EH (cell line): ENCODE measurements at places on chromosomes 16 and 17.

- DNase-seq: no peak
Measured at GRCh38 chr17:73069164-73069770, 23.2 kb downstream of the SLC39A11 start.

DNA sequence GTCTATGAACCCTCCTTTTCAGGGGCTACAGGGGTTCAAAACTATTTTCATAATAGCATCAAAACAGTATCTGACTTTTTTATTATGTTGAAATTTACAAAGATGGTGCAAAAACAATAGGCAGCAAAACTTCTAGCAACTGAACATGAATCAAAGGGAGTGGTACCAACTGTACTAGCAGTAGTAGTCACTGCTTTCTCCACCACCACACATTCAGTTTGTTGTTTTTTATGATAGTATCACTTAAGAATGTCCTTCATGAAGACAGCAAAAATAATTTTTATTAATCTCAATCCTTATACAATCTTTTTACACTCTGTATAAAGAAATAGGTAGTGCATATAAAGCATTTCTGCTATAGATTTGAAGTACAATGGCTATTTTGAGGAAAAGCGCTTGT is 47.6 kb downstream of the MED13 start:
- DNase-seq: peak; percentile 56

GRCh38 chr17:78882540-78883088 is 20.4 kb downstream of the CEP295NL start:
- no peak for DNase-seq

- peak; percentile 94 for DNase-seq
Measured at GRCh38 chr17:50686494-50687199, 21.1 kb downstream of the ANKRD40 start.

- peak; percentile 52 for DNase-seq
Measured at GRCh38 chr17:4249452-4250029, 14.2 kb downstream of the ANKFY1 start.

- peak; percentile 61 for DNase-seq
Measured at GRCh38 chr16:11783319-11784037, 13.6 kb downstream of the ZC3H7A start.

DNA sequence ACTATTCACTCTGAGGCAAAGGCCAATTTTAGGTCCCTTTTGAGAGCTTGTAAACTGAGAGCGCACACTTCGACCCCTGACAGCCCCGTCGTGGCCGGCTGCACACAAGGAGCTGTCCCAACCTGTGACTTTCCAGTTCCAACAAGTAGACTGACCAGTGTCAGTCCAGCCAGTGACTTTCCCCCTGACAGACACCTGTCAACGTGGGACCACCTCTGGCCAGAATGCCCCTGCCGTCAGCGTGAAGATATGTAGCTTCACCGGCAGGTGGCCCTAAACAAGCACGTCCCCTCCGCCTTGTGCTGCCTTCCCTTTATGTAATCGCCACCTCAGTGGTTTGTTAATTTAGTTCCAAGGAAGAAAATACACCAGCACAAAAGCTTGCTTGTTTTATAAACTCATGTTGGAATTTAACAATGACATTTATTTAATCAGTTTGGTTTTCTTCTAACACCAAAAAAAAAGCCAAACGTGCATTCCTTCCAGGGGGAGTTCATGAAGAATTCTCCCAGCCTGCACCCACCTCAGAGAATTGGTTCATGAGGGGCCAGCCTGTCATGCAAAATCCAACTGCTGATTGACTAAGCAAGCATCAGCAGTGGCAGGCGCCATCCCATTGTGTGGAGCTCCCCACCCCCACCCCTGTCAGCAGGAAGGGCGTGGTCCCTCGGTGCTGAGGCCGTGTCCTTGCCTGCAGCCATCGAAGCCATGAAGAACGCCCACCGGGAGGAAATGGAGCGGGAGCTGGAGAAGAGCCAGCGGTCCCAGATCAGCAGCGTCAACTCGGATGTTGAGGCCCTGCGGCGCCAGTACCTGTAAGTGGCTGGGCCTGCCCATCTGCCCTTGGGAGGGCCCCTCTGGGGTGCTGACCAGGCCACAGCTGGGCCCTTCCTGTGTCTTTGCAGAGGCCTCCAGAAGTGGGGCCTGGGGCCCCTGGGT is 33.9 kb downstream of the PLD6 start:
- DNase-seq: no peak

DNA sequence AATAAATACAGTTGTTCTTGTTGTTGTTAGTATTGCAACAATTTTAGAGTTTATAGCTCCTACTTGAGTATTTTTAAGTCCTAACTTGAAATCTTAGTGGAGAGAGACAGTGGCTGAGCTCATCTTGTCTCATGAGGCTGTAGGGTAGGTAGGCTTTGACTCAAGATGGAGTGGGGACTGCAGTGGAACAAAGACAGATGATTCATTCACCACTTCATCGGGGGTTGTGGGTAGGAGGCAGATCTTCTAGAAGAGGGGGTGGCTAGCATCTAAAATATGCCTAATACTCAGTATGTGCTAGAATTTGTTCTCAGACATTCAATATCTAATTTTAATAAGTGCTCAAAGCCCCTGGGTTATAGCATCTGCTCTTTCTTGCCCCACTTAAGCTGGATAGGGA is 13.1 kb upstream of the MMD start:
- DNase-seq: no peak

GRCh38 chr16:23124315-23124714 is 24.9 kb downstream of the USP31 start:
- DNase-seq: peak; percentile 73

DNA sequence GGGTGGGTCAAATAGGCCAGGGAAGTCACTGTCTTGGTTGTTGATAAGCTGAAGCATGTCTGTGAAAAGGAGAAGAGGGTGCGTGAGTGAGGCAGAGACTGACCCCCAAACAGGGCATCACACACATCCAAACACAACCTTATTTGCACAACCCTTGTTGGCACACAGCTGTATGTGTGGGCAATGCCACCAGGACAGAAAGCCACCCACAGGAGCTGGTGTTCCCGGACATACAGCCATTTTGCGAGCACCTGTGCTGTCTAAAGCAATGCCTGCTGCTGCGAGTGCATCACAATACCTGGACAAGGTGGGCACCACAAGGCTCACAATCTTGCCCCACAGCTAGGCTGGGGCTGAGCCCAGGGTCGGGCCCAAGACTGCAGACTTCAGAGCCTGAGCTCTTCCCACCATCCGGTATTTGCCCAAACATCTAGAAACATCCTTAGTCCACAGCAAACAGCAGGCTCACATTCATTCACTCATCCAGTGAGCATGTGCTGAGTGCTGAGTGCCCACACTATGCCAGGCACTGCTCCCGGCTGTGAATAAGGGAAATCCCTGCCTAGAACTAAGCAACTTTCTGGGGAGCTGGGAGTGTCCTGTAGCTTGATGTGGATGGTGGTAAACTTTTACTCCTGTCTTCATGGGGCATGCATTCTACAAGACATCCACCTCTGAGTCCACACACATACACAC is 16.2 kb downstream of the SREBF1 start:
- no peak for DNase-seq

DNA sequence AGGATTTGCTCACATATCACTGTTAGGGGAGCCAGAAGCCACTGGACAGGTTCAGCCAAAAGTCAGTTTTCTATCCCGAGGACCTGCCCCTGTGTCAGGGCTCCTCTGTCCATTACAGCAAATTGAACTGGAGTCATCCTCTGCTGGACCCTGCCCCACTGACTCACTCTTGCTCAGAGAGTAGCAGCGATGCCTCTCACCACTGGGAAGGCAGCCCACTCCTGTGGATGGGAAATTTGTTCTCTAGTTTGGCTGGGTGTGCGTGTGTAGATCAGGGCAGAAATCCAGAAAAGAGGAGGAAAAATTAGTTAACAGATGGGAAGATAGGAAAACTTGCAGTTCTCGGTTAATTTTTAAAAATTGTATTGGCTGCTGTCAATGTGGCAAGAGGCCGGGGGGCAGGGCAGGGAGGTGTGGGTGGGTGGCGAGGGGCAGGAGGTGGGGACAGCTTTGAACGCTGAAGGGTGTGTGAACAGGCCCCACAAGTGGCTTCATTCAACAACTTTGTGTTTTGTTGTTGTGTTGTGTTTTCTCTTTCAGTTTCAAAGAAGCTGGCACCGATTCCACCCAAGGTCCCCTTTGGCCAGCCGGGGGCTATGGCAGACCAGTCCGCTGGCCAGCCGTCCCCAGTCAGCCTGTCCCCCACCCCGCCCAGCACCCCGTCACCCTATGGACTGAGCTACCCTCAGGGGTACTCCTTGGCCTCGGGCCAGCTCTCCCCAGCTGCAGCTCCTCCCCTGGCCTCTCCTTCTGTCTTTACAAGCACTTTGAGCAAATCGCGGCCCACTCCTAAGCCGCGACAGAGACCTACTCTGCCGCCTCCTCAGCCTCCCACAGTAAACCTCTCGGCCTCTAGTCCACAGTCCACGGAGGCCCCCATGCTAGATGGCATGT is 33.6 kb downstream of the ELAC2 start:
- peak; percentile 68 for DNase-seq

DNA sequence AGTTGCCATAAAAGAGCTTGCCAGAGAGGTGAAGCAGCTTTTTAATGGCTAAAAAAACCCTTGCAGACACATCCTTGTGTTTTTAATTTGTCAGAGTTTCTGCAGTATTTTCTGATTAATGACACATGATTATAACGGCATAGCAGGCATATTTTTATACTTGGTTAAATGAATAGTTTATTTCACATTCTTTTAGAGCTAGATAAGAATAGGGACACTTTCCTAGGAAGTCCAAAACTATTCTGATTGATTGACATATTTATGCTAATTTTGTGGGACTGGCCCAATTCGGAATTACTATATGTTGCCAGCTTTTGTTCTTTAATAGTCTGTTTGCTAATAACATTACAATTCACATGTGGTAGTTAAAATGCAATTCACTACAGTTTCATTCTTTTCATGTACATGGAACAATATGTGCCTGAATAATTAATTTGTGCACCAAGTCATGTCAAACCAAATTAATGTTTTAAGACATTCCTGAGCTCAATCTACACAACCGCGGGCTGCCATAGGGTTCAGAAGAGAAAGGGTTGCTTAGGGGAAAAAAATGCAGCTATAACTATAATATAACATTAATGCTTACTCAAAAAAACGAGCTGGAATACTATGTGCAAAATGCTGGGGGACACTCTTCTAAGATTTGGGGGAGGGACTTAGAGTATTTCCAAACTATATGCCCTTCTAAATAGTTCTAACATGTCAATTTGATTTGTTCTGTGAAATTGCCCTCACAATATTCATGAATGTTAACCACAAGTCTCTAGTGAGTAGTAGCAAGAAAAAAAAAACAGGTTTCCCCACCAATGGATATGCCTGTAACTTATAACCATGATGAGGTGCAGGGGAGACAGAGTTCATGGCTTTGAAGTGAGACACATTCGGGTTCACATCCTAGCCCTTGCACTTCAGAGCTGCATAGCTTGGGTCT is 305.4 kb downstream of the CEP112 start:
- peak; percentile 82 for DNase-seq

GRCh38 chr17:41540921-41541625 is 13.0 kb upstream of the KRT19 start:
- DNase-seq: no peak

DNA sequence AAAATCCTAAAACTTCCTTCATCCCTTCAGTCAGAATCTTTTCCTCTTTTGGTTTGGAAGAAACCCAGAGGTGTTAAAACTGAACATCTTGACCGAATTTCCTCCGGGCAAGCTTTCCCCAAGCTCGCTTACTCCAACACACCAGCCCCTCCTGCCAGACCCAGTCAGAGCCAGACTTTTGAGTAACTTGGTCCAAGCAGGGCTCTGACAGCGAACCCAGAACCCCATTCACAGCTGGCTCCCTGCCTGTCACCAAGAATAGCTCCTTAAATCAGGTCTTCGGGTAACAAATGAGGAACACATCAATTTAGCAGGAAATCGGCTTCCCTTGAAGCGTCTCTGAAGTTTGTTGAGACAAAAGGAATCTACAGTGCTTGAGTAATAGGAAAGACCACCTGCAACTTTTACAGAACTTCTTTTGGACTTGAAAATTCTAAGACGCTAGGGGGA is 27.3 kb downstream of the GAS7 start:
- DNase-seq: no peak

DNA sequence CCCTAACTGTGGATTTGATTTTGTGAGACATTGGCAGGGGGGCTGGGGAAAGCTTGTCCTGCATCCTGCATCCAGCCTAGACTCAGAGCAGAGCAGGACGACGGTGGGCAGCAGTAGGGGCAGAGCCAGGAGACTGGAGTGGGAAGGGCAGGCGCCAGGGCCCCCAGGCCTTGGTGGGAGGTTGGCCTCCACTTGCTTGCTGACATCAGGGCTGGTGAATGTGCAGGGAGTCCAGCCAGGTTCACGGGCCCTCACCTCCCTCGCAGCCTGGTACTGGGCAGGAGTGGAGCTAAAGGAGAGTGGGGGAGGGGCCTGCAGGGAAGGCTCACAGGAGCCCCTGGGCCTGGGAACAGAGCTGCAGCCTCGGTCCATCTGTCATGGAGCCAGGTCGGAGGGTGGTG is 2.2 kb upstream of the SMTNL2 start:
- no peak for DNase-seq

DNA sequence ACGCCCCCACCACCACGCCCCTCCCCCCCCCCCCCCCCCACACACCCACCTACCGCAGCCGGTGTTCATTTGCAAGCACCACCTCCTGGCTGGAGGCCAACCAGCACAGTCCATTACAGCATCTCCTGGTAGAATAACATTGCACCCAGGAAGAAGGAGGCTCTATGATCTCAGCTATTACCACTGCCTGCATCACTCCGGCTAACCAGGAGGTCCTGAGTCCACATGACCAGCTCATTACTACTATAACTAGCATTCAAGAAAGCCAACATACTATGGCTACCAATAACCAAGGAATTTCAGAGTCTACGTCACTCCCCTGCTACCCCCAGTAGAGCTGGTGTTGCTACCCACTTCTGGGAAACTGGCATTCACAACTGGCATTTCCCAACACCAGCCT is 81.1 kb upstream of the ALOX12 start:
- DNase-seq: peak; percentile 21

DNA sequence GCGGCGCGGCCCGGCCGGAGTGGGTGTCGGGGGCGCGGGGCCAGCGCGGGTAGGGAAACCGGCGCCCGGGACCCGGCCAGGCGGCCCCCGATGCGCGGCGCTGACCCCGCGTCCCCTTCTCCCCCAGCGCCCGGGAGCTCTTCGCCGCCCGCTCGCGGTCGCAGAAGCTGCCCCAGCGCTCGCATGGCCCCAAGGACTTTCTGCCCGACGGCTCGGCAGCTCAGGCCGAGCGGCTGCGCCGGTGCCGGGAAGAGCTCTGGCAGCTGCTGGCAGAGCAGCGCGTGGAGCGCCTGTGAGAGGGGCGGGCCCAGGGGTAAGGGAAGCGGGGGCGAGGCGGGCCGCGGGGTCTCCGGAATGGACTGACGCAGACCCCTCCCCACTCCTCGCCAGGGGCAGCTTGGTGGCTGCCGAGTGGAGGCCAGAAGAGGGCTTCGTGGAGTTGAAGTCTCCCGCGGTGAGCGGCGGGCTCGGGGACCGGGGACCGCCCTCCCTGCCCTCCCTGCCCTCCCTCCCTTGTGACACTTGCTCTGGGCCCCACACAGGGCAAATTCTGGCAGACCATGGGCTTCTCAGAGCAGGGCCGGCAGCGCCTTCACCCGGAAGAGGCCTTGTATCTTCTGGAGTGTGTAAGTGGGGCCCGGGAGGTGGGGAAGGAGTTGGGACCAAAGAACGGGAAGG is 430 bp downstream of the TSEN54 start:
- DNase-seq: peak; percentile 38
